Panc1 (cell line): ENCODE measurements at places on chromosomes 16 and 17. TPM values are rescaled to one million over a fixed set of nuclear protein-coding genes. Genes with fewer than 3 reads are reported as not detected.

Gene PROCA1
- total RNA-seq: 4.9 TPM

GRCh38 chr16:17529982-17530760 is 59.4 kb upstream of the XYLT1 start:
- no peak for DNase-seq

GRCh38 chr16:11196286-11196828 is 59.6 kb downstream of the SOCS1 start:
- no peak for DNase-seq

DNA sequence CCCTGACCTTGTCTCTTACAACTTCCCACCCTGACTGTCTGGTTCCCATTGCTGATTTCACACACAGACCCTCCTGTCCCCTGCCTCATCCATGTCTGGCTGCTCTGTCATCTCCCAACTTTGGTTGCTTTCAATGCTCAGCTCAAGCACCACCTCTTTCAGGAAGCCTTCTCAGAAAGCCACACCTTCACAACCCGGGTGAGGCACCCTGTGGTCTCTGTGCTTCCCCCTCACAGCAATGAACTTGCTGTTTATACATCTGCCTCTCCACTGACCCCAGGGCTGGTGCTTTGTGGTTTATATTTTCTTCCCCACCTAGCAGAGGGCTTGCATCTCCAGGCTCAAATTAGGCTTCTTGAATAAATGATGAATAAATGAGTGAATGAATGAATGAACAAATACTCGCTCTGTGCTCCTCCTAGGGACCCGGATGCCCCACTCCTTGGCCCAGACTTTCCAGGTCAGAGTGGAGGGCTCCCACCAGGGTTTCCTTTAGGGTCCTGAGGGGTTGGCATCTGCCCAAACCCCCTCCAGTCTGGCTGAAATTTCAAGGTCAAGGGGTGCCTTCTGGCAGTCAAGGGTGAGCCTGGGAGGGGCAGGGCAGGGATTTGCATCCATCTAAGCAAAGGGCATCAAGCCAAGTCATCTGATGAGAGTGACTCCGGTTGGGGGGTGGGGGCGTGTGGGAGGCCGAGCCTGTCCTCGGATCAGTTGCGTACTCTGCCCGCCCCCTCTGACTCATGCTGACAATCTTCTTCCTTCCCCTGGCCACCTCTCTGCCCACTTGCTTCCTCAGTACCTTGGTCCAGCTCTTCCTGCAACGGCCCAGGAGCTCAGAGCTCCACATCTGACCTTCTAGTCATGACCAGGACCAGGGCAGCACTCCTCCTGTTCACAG is at the start of gene ITGAX:
ITGAX (plus strand) TSS at position 783 of the 898 bp plus-strand sequence; CDS start at position 862, 79 bp downstream.
- DNase-seq: no peak

Gene TNFRSF13B
- not detected for total RNA-seq

DNA sequence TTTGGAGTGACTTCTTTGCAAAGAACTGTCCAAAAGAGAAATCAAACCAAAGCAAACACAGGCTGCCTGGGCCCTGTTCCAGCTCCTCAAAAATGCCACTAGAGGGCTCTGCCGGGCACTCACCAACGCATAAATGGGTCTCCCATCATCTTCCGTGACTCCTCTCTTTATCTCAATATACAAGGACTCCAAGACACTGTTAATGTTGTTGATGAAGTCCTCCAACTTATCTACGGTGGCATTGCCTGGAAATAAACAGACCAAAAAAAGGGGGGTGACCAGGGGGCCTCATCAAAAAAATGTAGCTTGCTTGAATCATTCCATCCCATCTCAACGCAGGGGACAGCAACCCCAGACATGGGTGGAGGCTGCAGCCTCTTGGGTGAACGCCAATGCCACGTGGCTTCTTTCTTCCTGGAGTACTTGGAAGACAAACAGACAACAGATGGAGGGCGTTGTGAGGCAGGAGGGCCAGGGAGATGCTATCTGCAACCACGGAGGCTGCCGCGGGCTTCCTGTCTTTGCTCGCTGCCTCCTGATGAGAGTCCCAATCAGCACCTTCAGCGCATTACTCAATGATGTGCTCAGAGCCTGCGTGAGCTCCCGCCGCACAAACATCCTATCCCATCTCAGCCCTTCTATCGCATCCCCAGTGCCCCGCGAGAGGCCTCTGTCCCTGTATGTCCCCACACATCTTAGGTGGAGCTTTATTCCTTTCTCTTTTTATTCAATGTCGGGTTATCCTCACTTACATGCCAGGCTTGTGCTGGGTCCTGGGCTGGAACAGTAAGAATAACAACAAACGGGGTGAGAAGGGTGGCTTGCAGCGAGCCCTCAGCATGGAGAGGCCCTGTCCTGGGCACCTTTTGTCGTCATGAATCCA is 32.0 kb downstream of the KDM8 start:
- no peak for DNase-seq

Gene HOXB7
- 44.0 TPM for total RNA-seq

Gene HSF4
- 38.6 TPM for total RNA-seq

GRCh38 chr16:27795992-27796614 is 246.2 kb downstream of the KATNIP start:
- no peak for DNase-seq

GRCh38 chr16:3461151-3461550 is 17.7 kb downstream of the NAA60 start:
- no peak for DNase-seq

Gene PRCD
- total RNA-seq: 0.54 TPM

DNA sequence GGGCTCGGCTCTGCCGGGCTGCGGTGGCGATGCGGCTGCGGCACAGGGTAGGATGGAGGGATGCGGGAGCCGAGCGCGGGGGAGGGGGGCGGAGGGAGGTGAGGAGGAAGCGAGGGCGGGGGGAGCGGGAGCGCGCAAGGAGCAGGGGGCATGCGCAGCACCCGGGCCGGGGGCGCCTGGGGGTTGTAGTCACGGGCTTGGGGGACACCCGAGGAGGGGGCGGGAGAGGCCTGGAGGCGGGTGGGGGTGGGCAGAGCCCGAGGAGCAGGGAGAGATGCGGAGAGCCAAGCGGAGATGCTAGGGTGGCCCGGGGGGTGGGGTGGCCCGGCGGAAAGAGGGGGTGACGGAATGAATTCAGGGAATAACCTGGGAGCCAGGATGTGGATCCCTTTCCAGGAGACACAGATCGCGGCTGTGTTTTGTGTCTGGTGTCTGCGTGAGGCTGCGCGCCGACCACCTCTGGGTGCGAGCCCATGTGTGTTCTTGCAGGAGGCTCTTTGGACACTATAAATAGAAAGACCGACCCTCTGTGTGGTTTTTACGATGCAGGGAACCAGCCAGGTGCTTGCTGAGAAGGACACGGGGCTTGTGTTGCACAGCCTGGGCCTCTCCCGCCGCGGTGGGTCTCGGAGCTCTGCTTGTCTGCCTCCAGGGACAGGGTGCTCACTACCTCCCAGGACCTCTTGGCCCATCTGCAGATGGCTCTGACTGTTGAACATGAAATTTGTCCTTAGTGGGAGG is at the start of gene STX1B:
STX1B (minus strand) TSS at position 54 of the 741 bp plus-strand sequence. CDS start 242 bp downstream, outside the sequence.
- no peak for DNase-seq

GRCh38 chr17:82517230-82517865 is 2.2 kb upstream of the FOXK2 start:
- no peak for DNase-seq

DNA sequence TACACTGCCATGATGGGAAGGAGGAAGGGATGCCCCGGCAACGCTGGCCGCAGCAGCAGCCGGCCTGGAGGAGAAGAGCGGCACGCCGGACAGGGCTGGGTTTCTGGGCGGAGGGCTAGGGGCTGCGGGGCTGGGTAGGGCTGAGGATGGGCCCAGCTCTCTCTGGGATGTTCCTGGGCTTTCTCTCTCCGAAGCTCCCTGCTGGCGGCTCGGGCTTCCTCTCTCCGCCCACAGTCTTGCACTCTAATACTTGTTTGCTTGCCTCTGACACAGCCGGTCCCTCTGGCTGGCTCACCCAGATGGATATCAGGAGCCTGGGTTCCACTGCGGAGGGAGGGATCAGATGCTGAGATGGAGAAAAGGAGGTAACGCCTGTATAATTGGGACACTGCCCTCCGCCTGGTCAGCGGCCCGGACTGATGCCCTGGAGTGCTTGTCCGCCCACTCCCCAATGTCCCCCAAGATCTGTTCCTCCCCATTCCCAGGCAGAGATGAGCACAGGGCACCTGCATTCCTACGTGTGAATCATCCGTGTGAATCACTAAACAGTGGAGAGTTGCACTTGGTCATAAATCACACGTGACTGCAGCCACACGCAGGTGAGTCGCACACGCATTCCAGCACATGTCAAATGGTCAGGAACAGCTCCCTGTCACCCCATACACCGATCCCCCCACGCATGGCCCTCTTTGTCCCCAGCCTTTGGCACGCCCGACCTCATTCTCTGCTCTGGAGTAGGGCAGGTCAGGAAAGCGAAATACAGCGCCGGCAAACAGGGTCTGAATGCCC is at the start of gene ALOXE3:
ALOXE3 (minus strand) TSS at position 535 of the 789 bp plus-strand sequence; CDS start at position 11, 524 bp downstream.
- no peak for DNase-seq

Gene BCO1
- not detected for total RNA-seq

Gene ZNF319
- 6.5 TPM for total RNA-seq

GRCh38 chr16:89920723-89921122 is 2.1 kb downstream of the MC1R start:
- DNase-seq: no peak

Gene SDK2
- 0.41 TPM for total RNA-seq

Gene TBC1D3
- not detected for total RNA-seq

- no peak for DNase-seq
These were observed 9.8 kb downstream of the RHOT1 start for GRCh38 chr17:32152130-32152529.

- DNase-seq: no peak
These were observed 477.4 kb downstream of the SLC39A11 start for GRCh38 chr17:72614871-72615626.

- DNase-seq: no peak
These were observed 75.2 kb downstream of the CRISPLD2 start for GRCh38 chr16:84895016-84895415.

Gene INCA1
- total RNA-seq: 1.7 TPM

DNA sequence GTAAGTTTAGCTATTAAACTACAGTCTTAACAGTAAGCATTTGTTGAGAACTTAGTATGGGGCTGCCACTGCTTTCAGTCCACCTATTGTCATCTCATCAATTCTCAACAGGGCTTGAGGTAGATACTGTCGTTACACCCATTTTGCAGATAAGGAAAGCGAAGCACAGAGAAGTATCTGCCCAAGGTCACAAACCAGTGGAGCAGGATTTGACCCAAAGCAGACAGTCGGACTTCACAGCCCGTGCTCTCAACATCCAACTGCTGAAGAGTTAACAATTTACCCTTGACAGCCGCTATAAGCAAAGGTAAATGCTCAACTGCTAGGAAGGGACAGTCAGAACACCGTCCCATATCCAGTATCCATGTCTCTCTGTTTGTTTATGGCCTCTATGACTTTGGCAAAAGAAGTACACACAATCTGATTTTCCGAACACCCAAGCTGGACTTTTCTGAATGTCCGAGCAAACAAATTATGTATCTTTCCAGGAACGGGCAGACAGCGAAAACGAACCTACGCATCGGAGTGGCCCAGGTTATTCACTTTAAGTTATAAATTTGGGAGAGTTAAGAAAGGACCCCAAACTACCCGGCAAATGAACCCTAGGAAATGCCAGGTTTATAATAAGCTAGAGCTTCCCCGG is 1.2 kb downstream of the SIAH1 start:
- DNase-seq: no peak

Gene FOXF1
- 0.10 TPM for total RNA-seq

GRCh38 chr17:57744195-57745170 is 616 bp downstream of the CCDC182 start:
- DNase-seq: no peak

GRCh38 chr16:19883966-19884485 is 622 bp downstream of the GPRC5B start:
- no peak for DNase-seq

DNA sequence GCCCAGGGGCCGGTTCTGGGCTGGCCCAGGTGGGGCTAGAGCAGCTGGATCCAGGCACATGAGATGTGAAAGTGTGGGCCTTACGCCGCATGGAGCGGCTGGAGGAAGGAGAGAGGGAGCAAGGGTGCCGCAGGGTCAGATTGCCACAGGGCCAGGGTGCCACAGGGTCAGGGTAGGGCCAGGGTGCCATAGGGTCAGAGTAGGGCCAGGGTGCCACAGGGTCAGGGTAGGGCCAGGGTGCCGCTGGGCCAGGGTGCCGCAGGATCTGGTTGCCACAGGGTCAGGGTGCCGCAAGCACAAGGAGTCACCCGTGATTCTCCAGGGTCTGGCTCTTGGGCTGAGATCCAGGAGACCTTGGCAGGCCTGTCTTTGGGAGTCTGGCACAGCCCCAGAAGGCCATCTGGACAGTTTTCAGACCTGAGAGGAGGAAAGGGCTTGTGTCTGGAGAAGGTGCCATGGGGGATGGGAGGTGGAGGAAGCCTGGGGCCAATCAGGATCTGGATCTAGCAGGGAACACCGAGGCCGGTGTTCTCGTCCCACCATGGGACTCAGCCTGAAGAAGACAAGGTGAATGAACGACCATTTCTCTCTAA is 13.1 kb upstream of the LASP1NB start:
- no peak for DNase-seq

Gene ELMO3
- total RNA-seq: 2.0 TPM
